ENCODE measurements at places on chromosomes 1 and 21.

GRCh38 chr1:170853302-170853701 lies 82.0 kb upstream of the MROH9 start:
- DNase-seq = no peak

DNA sequence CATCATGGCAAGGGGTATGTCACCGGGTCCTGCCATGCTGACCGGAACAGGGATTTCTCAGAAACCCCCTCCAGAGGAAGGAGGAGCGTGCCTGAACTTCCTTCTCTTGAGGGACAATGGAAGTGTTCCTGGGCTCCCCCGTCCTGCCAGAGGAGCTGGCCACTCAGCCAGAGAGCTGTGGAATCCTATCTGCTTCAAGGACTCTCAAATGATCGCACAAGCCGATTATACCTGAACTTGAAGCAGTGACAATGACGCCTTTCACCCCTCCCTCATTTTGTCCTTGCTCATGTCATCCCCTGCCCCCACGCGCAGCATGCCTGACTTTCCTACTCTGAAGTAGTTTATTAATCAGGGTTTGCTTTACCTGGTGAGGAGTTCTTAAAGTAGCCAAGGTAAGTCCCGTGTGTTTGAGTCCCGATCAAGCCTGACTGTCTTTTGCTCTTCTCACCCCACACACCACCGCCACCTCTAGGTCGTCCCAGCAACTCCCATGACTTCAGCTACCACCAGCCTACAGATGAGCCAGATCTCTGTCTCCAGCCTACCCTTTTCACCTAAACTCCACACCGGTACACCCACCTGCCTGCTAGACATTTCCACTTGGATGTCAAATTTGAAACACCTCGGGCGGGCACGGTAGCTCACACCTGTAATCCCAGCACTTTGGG lies 25.0 kb upstream of the PRELP start:
- DNase-seq = no peak

DNA sequence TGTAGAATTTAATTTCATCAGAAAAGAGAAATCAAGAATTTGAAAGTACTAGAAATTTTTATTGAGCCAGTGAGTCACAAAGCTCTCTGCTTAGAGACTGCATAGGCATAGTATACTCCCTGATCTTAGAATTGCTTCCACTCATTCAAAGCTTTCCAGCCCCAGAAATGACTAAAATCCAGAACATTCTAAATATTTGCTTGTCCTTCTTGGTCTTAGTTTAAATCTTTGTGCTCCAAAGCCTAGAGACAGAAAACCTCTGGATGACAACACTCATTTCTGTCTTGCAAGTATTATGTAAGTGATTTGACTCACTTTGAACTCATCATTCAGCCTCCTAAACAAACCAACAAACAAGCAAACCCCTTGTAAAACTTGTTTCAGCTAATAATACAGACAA lies 74.2 kb downstream of the PTPRC start:
- no peak for DNase-seq

- no peak for DNase-seq
These were observed 19.1 kb downstream of the CSF1 start for GRCh38 chr1:109929588-109930251.

- no peak for DNase-seq
These were observed 912 bp upstream of the SIPA1L2 start for GRCh38 chr1:232630894-232631195.

GRCh38 chr1:30404341-30404740 lies 319.0 kb downstream of the MATN1 start:
- no peak for DNase-seq

DNA sequence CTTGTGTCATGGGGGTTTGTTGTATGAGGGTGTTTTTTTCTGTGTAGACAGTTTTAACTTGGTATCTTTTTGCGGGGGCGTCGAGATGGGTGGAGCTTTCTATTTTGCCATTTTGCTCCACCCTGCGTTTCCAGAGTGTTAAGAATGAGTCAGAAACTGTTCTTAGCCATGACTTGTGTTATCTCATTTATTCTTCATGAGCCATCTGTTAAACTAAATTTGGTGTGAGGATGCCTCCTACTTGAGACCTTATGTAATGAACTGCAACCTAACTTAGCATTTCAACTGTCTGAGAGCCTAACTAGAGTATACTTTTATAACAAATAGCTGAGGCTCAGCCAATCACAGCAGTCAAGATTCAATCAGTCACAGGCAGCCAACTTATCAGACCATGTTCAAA lies 1873.5 kb downstream of the NCAM2 start:
- DNase-seq = no peak

DNA sequence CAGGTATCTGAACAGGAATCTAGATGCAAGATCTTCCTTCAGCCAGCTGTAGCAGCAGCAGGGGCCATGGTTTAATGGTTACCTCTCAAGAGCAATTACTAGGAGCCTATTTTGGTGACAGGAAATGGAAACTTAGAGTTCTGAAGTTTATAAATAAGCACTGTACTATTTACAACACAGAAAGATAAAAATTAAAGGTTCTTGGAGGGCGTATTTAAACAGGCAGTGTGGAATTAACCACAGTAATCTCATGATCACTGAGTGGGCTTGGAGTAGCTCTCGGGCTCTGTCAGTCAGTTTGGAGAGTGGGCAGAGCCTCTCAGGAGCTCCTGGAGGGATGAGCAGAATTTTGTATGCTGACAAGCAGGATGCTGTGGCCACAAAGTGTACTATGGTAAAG lies 10.2 kb upstream of the FCRL5 start:
- peak; percentile 26 for DNase-seq

- no peak for DNase-seq
These were observed 419.6 kb downstream of the NEGR1 start for GRCh38 chr1:71862756-71863155.

DNA sequence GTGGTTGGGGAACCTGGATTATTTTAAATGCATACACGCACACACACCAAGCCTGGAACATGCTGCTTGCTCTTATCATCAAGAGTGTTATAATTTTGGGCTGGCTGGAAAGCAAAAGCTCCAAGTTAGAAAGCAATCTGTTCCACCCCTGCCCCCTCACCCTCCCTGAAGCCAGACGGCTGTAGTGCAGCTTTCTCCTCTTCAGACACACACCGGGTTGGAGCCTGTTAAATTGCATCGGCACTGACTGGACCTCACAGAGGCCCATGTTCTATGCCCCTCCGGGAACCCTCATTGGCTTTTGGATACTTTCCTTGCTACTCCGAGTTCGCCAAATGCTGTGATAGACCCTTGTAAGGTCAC lies 90.6 kb upstream of the KCNJ15 start:
- no peak for DNase-seq

- no peak for DNase-seq
These were observed 156.1 kb upstream of the LRRC7 start for GRCh38 chr1:69411617-69412016.

- no peak for DNase-seq
These were observed 158.1 kb upstream of the C1orf174 start for GRCh38 chr1:4058122-4058521.

DNA sequence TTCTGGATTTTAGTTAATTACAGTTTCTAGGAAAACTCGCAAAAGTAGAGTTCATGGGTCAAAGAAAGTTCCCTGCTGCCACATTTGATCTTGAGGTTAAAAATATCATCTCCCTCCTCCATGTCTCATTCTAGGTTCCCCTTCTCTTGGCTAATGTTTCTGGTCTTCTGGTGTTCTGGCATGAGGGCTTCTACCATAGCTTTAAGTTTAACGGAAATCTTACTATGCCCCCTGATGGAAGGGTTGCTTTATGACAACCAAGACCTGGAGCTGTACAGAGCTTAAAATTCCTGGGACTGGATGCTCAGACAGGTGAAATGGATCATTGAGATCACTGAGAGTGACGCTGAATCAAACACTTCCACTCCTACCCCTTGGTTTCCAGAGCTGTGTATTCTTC lies 1881.7 kb downstream of the MRPL39 start:
- DNase-seq = peak; percentile 8

DNA sequence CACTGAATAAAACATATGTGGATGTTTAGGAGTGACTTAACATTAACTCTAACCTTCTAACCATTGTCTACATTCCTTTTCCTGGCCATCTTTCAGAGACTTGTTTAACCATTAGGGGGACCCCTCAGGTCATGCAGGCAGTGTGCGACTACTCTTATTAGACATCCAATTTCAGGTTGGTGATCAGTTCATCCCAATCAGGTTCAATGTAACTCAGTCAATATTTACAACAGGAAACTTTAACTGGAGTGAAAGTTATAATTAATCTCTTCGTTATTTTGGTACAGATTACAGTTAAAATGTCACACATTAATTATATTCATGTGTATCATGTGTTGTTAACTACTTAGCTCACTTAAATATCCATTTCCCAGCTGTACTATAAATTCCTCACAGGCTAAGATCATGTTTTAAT lies 68.8 kb upstream of the RGS1 start:
- peak; percentile 7 for DNase-seq

DNA sequence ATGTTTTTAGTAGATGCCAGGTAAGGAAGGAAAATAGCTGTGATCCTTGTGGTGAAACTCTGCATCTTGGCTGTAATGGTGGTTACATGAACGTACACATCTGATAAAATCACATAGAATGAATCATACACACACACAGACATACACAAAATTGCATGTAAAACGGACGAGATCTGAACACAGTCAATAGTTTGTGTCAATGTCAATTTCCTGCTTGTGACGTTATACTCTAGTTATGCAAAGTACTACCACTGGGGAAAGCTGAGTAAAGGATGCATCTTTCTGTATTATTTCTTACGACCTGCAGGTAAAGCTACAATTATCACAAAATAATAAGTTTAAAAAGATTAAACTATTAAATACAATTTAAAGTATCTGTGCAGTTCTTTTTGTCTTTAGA lies 493.7 kb upstream of the ZP4 start:
- DNase-seq = peak; percentile 3

- DNase-seq = no peak
These were observed 52.2 kb upstream of the ETS2 start for GRCh38 chr21:38753557-38753971.

DNA sequence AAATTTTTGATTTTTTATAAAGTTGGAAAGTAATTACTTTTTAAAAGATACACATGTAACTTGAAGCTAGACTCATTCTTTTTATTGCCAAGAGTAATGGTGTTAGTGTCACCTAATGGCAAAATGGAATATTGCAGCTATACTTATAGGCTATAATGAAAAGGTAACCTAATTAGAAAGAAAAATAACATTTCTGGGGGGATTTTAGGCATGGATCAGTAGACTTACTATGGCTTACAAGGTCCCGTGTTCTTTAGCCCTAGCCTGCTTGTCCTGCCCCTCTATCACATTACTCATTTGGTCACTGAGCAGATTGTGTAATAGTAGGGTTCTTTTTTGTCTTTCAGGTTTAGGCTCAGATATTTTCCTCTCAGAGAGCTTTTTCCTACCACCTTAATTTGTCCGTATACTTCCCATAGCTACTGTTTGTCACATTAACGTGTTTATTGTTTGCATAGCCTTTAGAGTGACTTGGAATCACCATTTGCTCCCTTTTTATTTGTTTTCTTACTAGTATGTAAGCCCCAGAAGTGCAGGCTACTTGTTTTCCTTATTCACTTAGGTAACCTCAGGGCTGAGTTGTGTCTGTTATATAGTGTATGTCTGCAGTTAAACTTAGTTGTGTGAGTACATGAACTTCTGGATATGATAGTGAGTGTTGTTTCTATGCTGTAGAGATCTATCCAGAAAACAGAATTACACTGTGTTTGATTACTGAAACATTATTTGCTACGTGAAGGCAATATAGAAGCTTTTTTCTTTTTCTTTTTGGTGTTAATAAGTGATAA lies 58.7 kb downstream of the RABGAP1L start:
- DNase-seq = peak; percentile 55

- DNase-seq = no peak
These were observed 53.4 kb downstream of the WLS start for GRCh38 chr1:68178821-68179490.

- no peak for DNase-seq
These were observed 90.9 kb downstream of the GIPC2 start for GRCh38 chr1:78136680-78137079.

- peak; percentile 57 for DNase-seq
These were observed 7.7 kb downstream of the LGR6 start for GRCh38 chr1:202201266-202201665.

- no peak for DNase-seq
These were observed 7.0 kb upstream of the USP25 start for GRCh38 chr21:15722591-15723324.

DNA sequence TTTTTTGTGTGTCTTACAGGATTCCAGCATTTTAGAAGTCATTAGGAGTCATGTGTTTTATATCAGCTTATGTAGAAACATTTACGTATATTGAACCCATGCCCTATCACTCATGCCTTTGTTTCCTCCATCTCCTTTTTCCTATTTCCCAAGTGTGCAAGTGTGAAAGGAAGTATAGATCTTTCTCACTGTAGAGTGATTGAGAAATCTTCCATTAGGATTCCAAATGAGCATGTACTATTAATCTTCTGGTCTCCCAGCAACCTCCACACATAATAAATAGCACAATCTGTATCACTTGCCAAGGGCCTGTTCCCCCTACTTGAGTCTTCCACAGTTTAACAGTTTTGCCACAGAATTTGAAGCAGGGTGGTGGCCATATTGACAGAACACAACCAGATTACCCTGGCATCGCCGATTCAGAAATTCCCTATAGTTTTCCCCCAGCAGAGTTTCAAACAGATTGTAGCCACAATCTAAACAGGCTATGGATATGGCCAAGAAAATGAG lies 1052.8 kb downstream of the TTLL7 start:
- no peak for DNase-seq

GRCh38 chr1:51100264-51100880 lies 1.7 kb upstream of the C1orf185 start:
- DNase-seq = no peak

DNA sequence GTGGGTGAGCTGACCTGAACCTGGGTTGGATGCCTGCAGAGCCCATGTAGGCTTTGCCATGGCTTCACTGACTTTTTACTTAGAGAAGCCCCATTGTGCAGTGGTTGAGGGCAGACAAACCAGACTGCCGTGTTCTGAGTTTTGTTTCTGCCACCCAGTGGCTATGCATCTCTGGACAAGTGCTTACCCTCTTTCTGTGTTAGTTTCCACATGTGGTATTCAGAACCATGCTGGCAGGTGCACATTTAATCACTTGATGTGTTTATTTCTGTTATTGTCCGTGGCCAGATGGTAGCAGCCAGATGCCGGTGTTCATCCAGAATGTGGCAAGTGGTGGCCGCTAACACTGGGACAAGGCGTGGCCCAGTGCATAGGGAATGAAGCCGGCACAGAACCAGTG lies 10.3 kb upstream of the PTPN7 start:
- no peak for DNase-seq

- no peak for DNase-seq
These were observed 44.9 kb upstream of the HIVEP3 start for GRCh38 chr1:41963636-41964035.

DNA sequence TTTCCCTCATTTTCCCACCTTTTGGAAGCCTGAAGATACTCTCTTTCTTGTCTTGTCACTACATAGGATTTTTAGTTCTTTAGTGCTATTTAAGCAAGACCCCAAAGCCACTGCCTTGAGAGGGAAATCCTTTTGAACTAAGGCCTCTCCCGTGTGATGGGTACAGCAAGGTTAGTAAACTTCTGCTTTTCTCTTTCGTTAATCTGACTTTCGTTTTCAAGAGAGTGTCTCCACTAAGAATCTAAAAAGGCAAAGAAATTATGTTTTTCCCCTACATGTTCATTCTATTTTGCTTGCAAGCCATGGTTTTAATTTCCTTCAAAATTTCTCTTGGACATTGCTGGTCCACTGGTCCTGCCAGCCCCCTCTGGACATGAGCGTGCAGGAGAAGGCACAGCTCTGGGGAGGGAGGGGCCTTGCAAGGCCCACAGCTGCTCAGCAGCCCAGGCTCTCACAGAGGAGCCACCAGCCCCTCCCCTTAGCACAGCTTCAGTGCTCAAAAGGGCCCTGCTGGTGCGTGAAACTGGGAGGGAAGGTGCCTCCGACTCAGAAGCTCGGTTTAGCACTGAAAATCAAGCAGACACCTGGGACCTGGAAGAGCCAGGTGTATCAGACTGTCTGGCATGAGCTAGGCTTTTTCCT lies 210.9 kb upstream of the GALNT2 start:
- DNase-seq = no peak
